Retinal pigment epithelial cell (primary cell): ENCODE measurements at places on chromosomes 11 and 22.

DNA sequence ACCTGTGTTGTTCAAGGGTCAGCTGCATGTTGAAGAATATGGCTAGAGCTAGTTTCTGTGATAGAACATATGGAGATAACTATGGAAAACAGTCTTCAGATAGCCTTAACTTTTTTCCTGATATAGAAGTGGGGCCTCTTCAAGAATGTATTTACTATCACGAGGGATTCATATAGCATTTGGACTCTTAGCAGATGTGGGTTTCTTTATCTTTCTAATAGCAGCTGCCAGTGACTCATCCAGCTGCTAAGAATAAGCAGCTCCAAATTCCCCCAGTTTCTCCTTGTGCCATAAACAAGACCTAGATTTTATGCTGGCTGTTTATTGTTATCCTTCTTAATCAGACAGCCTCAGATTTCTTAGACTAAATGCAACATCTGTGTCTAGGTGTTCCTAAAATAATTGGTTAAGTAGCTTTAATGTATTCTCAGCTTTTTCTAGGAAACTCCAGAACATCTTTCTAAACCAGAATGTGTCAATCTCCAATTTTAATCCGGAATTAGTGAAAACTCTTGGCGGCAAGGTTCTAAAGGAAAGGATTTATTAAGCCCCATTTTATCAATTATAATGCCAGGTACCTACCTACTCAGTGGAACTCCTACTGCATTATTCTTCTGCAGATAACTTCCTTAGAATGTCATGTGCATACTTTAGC lies 119.8 kb downstream of the CSTPP1 start:
- no peak for DNase-seq

DNA sequence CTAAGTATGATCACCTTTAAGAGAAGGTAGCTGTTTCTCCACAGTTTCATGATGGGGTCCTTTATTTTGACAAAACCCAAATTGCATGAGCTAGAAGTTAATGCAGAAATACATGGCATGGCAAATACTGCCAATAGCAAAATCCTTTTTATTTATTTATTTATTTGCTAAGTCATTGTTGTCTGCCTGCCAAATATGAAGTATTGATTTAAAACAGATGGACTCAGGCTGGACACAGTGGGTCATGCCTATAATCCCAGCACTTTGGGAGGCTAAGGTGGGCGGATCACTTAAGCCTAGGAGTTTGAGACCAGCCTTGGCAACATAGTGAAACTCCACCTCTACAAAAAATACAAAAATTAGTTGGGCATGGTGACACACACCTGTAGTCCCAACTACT lies 52.4 kb downstream of the LARGE2 start:
- DNase-seq, result no peak

GRCh38 chr22:35361001-35361558 lies 19.8 kb upstream of the HMOX1 start:
- no peak for DNase-seq

DNA sequence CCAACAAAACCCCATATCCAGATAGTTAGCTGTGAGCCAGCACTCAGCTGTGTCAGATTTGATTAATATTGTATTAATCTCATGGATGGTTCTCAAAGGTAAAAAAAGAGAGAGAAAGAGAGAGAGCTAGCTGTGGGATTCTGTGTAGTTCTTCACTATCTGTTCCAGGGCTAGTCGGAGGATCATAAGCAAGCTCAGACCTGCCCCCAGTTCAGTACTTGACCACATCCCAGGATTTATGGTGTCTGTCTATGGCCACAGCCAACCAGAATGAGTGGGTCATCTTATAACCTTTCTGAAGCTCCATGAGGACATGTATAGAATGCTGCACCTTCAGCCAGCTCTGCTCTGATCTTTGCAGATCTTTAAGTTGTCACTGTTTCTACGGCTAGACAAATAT lies 13.5 kb upstream of the B3GNT6 start:
- no peak for DNase-seq

GRCh38 chr11:1221848-1222311 lies 986 bp upstream of the MUC5B start:
- DNase-seq, result no peak
